Cerebellum (tissue), 4 donors: ENCODE measurements at places on chromosomes 16 and 17. TPM values are rescaled to one million over a fixed set of nuclear protein-coding genes. Genes with fewer than 3 reads are reported as not detected.
A peak's percentile ranks its signal among the peaks of the same experiment; 100 is the strongest.

DNA sequence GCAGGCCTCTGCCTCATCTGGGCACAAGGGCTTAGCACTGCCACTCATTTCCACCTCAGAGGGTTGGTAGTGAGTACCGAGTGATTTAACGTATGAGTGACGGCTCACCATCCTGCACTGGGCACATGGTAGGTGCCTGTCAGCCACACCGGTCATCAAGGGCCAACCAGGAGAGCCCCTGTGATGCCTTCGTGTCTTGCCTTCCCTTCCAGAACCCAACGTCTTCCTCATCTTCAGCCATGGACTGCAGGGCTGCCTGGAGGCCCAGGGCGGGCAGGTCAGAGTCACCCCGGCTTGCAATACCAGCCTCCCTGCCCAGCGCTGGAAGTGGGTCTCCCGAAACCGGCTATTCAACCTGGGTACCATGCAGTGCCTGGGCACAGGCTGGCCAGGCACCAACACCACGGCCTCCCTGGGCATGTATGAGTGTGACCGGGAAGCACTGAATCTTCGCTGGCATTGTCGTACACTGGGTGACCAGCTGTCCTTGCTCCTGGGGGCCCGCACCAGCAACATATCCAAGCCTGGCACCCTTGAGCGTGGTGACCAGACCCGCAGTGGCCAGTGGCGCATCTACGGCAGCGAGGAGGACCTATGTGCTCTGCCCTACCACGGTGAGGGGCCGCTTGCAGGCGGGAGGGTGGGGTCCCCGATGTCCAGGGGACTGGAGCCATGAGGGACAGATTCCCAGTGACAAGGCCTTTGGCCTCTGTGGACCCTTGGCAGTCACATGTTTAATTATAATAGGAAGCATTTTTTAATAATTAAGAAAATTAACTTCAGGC, 37.1 kb downstream of the MRC2 start:
- DNase-seq, result no peak

DNA sequence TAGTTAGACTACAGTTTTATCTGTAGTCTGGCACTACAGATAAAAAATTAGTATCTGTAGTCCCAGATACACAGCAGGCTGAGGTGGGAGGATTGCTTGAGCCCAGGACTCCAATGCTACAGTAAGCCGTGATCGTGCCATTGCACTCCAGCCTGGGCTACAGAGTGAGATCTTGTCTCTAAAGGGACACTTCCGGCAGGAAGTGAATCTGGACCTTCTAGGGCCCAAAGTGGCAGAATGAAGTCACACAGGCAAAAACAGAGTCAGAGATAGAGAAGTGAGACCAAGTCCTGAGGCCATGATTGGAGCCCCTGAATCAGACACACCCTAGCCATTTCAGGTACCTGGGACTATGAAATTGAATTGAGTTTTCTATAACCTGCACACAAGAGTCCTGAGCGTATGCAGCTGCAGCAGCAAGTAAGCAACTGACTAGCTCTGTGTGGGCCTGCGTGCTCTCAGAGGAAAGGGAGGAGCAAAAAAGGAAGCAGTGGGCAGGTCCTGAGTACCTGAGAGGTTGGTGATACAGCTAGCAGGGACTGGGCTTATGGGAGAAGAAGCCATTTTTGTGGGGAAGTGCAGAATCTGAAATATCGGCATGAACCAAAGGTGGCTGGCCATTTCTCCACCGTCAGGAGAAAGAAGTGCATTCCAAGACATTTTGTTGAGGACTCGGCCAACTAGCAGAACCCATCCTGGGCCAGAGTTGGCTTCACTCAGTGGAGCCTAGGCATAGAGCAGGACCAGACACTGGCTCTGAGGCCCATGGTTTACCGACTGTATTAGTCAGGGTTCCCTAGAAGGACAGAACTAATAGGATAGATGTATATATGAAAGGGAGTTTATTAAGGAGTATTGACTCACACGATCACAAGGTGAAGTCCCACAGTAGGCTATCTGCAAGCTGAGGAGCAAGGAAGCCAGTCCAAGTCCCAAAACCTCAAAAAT, 27.2 kb upstream of the BRD7 start:
- no peak for DNase-seq

DNA sequence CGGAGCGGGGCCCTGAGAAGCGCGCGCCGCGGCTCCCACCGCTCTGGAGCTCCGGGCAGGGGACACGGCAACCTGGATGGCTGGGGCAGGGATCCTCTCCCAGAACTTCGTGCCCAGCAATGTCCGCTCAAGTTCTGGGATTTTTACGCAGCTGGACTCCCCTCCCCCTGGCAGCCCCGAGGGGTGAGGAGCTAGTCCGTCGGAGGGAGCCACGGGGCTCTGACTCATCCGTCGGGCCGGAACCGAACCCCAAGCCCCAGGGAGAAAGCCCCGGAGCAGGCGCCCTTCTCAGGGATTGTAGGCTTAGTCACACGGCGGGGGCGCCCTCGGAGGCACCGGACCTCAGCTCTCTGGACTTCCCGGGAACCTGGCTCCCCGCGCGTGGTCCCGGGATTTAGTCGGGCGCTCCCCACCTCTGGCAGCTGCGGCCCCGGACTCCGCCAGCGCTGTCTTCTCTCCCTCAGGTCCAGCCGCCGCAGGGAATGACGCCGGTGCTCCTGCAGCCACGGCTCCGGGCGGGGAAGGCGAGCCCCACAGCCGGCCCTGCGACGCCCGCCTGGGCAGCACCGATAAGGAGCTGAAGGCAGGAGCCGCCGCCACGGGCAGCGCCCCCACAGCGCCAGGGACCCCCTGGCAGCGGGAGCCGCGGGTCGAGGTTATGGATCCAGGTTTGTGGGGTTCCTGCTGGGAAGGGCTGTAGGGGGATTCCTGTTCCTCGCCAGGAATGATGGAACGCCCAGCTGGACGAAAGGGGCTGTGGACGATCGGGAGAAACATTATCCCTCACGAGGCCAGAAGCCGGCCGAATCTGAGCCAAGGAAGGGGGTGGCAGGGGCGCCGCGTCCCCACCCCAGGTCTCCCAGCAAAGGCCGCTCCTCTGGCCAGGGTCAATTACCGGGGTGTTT, 830 bp downstream of the SPHK1 start:
- no peak for DNase-seq

DNA sequence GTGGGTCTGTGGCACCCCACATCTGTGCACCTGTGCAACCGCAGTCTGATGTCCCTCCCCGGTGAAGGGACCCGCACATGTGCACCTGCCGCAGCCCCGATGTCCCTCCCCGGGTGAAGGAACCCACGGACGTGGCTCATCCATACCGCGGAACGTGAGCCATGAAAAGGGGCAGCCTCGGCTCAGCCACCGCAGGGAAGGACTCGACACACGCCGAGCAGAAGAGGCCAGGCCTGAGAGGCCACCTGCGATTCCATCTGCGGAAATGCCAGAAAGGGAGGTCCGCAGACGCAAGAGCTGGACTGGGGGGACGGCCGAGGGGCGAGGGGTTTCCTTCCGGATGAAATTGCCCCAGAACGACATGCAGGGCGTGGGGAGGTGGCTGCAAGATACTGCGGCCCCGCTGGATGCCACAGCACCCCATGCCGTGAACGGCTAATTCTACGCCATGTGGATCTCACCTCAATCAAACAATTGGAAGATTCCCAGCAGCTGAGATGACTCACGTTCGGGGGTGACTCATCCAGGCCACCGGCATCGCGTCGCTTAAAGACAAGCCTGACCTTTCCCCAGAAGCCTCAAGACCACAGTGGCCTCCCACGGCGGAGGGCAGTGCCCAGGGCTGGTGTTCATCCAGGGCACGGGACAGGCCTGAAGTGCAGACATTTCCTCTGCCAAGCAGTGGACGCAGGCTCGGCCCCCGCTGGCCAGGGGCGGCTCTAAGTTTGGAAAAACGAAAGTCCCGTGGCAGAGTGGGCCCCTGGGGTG, 21.0 kb downstream of the SOX8 start:
- DNase-seq, result no peak

DNA sequence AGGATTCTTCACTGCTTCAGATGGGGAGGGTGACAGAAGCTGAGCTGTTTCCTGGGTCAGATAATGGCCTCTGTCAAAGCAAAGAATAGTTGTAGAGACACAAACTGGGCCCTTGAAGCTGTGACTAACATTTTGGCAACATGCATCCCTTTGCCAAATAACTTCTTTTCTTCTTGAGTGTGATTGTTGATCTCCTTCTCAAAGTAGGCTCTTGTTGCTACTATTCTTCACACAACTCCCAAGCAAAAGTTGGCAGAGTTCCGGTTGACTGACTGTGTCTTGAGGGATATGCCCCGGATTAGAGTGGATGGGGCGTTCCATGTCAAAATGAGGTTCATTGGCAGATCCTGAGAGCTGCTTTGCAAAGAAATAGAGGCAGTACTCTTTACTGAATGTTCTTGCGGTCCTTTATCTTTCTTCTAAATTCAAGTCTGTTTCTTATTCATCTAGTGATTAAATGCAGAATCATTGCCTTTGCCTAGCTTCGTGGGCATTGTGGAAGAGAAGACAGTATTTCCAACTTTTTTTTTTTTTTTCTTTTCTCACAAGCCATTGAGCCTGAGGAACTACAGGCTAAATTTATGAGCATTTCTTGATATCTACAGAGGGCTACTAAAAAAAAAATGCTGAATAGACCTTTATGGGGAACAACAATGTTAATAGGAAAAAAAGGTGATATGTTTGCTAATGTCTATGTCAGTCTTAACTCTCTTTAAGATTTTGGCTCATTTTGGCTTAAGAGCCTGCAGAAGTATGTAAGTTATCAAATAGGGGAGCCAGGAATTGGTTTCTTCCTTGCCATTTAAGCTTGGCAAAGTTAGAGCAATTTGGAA, 5.8 kb downstream of the WIPF2 start:
- peak; percentile 27 for DNase-seq

Gene HBQ1
- 1.7 TPM for total RNA-seq

Gene ZFPM1
- total RNA-seq, result 2.8 TPM

Gene RUNDC3A
- 40.3 TPM for total RNA-seq

Gene DGKE
- 22.9 TPM for total RNA-seq
